NCI-H1930 (cell line): ENCODE measurements at places on chromosomes 5 and 9.

GRCh38 chr5:40001796-40002195, 577.0 kb upstream of the DAB2 start:
- no peak for DNase-seq

- no peak for DNase-seq
These were observed 100.7 kb upstream of the ERBIN start for GRCh38 chr5:65825408-65826328.

- no peak for DNase-seq
These were observed 142.0 kb downstream of the NSG2 start for GRCh38 chr5:174187481-174187880.

DNA sequence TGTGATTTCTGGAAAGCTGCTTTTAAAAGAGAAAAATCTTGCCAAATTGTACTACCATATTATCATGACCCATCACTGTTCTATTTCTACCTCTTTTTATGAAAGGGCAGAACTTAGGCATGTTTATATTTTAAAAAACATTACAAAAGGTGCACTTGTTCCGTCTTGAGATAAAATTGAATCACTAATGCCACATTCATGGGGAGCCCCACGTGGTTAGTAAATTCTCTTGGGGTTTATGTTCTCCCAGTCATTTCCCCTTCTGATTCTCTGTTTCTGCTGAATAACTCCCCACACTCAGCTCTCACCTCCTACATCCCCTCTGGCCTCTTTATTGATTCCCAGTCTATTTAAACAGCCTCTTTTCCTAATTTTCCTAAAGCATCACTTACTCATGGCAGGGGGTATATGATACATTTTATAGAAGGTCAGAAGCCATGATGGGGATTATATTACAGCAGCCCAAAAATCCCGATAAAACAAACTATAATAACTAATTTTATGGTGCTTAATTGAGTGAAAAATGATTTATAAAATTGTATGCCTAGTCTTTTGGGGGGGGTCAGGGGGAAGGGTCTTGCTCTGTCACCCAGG, 19.7 kb upstream of the VLDLR start:
- DNase-seq = no peak

GRCh38 chr9:99244344-99245260, 22.5 kb downstream of the SEC61B start:
- DNase-seq = no peak

DNA sequence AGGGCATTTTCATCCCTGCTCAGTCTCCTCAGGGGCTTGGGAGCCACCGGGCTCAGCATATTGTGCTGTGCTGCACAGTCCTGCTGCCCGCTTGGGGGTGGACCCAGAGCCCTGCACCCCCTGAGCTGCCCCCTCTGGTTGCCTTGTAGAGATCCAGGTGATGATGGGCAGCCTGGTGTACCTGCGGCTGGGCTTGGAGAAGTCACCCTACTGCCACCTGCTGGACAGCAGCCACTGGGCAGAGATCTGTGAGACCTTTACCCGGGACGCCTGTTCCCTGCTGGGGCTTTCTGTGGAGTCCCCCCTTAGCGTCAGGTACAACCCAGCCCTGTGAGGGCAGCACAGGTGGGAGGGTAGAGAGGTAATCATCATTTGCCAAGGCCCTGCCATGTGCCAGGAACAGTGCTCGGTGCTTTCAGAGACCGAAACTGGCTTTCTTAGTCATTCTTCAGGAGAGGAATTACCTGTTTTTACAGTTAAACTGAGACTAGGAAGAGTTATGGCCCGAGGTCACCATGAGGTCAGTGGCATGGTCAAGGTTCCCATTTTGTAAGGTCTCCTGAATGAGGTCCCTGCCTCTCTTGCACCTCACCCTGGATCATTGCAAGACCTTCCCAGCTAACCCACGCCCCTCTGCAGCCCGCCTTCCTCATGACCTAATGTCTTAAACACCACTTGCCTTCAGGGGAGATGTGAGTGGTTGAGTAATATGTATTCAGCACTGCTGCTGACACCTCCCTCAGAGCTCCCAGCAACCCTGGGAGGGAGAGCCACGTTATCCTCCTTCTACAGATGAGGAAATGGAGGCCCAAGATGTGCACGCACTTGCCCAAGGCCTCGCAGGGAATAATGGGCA, 7.5 kb downstream of the NHP2 start:
- peak; percentile 29 for DNase-seq

- no peak for DNase-seq
These were observed 136.4 kb downstream of the SLIT3 start for GRCh38 chr5:169164481-169164925.

GRCh38 chr5:84478603-84479002, 93.9 kb upstream of the EDIL3 start:
- no peak for DNase-seq

DNA sequence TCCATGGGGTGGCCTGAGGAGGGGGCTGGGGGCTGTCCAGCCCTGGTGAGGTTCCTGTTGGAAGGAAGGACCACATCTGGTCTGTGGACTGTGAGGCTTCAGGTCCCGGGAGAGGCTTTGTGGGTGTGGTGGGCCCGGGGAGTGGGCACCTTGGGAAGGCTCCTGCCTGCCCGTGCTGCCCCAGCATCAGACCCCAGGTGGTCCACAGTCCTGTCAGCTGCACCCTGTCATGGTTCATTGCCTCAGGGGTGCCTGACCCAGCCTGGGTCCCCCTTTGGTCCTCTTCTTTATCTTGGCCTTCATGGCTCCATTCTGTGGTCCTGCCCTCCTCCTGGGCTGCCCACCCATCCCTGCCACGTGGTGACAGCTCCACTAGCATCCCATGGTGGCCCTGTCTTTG, 36.7 kb downstream of the WNK2 start:
- DNase-seq = no peak

DNA sequence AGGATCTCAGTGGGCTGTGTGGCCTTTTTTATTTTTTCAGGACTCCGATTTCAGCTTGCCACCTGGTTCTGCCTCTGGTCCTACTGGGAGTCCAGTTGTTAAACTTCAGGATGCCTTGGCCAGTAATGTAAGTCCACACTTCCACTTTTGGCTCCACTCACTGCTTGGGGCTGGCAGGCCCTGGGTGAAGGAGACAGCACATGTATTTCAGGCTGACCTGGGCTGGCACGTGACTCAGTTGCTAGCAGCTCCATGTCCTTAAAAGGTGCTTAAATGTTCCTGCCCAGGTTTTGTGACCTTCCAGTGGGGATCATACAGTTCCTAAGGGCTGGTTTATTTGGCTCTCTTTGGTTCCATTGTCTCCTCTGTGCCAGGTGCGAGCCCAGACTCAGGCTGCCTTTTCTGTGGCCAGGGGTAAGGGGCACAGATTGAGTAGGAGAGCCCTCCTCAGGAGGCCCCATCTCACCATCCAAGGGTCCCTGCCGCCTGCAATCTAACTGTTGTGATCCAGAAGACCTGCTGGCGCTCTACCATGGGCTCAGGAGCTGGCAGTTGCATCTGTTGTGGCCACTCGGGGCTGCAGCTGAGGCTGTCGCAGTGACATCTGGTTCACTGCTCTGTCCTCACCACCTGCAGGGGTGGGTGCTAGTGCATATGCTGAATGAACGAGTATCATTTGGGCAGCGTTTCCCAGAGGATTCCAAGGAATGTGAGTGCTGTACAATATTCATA, 19.2 kb upstream of the POMT1 start:
- no peak for DNase-seq
